ENCODE measurements at places on chromosomes 3 and 15. TPM values are rescaled to one million over a fixed set of nuclear protein-coding genes. Genes with fewer than 3 reads are reported as not detected.

The GRAMD2A gene
- total RNA-seq = 0.12 TPM

The PRICKLE2 gene
- 22.9 TPM for total RNA-seq

The VIPR1 gene
- 0.09 TPM for total RNA-seq

The PROS1 gene
- total RNA-seq = 157 TPM
